ENCODE measurements at places on chromosomes 11 and 22.
A peak's percentile ranks its signal among the peaks of the same experiment; 100 is the strongest.

GRCh38 chr11:15473954-15474837 lies 359.5 kb downstream of the INSC start:
- no peak for DNase-seq

GRCh38 chr11:110763249-110764011 lies 51.2 kb upstream of the ARHGAP20 start:
- no peak for DNase-seq

DNA sequence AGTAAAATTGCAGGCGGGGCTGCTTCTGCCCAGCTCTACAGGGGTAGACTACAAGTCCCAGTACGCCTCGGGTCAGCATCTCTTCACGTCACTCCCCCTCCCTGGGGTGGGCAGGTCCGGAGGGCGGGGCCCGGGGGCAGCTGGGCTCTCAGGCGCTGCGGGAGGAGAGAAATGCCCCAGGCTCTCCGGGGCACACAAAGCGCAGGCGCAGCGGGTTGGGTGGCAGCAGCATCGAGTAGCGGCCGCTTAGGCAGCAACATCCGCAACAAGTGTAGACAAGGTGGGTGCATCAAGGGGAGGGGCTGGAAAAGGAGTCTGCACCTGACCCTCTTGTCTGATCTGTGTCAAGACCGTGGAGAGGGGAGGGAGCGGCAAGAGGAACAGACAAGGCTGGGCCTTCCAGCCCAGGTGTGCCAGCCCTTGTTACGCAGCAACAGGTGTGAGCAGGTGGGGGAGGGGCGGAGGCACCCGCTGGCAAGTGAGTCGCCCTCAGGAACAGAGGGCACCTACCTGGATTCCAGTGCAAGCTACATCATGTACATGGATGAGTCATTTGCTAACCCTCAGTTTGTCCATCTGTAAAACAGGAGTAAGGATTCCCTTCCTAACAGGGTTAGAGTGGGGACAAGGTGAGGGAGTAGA lies 1.2 kb downstream of the PLEKHB1 start:
- DNase-seq, result peak; percentile 92

DNA sequence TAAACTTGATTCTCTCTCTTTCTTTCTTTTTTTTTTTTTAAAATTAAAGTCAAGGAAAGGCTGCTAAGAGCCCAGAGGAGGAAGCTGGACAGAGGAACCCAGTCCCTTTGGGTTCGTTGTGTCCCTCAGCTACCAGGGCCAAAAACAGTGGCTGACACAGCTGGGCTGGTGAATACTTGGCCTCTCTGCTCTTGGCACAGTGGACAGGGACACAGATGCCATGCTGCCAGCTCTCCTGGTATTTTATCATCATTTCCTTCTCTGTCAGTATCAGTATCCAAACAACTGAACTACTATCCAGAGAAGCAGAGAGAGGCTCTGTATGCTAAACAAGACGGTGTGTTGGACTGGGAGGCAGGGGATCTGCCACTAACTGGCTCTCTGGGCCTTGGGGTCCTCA lies 123.7 kb upstream of the CCDC90B start:
- no peak for DNase-seq

DNA sequence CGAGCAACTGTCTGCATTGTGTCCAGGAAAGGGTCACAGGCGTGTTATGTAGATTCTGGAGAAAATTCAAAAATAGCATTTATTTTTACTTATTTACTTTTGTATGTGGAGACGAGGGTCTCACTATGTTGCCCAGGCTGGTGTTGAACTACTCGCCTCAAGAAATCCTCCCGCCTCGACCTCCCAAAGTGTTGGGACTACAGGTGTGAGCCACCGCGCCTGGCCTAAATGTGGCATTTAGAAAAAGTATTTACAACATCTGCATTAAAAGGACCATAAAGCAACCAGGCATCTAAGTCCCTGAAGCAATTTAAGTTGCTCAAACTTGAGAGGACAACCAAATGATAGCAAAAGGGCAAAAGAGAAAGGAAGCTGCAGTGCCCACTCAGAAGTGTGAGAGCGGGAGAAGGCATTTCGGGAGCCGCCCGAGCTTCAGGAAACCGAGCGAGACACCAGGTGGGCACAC lies 595 bp downstream of the TRIM66 start:
- DNase-seq, result no peak

DNA sequence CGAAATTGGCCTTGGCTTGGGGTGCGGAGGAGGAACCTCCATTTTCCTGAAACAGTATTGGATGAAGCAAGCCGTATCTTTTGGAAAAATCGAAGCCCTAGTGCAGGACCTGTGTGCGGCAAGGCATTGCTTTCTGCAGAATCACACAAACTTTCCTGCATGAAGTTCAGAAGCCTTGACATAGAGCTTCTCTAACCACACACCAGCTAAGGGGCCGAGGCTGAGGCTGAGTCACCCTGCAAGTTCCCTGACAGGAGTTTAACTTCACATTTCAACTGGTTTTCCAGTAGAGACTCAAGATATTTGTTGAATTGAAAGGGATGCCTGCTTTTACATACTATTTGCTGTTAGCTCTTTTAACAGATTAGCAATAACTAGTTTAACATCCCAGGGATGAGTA lies 67.8 kb downstream of the TCF20 start:
- DNase-seq, result peak; percentile 60

DNA sequence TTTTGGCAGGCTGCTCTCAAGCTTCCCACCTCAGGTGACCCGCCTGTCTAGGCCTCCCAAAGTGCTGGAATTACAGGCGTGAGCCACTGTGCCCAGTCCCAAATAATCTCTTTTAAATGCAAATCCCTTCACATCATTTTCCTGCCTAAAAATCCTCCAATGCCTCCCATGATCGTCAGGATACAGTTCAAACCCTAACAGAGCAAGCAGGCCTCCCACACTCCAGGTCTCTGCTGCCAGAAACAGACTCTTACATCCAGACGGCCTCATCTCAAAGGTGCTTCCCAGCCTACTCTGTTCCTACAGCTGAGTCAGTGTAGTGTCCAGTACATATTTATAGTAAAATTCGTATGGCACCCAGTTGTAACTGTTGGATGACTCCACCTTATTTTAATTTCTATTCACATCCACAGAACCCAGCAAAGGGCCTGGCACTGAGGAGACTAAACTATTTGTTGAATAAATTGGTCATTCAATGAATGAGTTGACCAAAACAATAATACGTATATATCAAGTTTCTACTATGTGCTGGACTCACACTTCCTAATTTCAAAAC lies 8.2 kb downstream of the SIRT3 start:
- DNase-seq, result no peak

- DNase-seq, result no peak
Measured at GRCh38 chr11:78417175-78417887, at the start of gene GAB2. Gene GAB2, minus strand, starts transcription at chr11:78417820. Its CDS starts 100 bp downstream, at chr11:78417720.

- no peak for DNase-seq
Measured at GRCh38 chr11:96708219-96708878, 318.5 kb downstream of the JRKL start.

- DNase-seq, result no peak
Measured at GRCh38 chr22:24431309-24432034, 4.1 kb downstream of the ADORA2A start.

- DNase-seq, result no peak
Measured at GRCh38 chr11:115677190-115677589, 173.0 kb upstream of the CADM1 start.

GRCh38 chr11:108902027-108902469 lies 237.2 kb downstream of the DDX10 start:
- DNase-seq, result no peak

GRCh38 chr22:20315337-20316216 lies 4.3 kb downstream of the DGCR6L start:
- DNase-seq, result peak; percentile 3

- no peak for DNase-seq
Measured at GRCh38 chr11:2796091-2796490, 89.5 kb downstream of the CDKN1C start.

DNA sequence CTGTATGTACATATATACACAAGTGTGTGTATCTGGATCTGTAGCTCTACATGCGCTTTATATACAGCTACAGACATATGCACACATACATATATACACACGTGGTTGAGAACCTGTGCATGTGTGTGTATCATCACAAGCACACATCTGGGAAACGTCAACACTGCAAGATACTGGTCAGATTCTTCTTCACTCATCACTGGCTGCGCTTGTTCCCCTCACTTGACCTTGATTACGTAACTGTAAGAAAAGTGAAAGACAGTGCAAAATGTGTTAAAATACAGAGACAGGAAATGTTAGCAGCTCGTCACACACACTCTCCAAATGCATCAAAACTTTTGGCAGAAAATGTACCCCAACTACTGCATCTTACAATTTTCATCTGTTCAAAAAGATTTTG lies 51.9 kb upstream of the MN1 start:
- DNase-seq, result no peak

GRCh38 chr11:65403607-65404121 lies 17.2 kb downstream of the FRMD8 start:
- no peak for DNase-seq

DNA sequence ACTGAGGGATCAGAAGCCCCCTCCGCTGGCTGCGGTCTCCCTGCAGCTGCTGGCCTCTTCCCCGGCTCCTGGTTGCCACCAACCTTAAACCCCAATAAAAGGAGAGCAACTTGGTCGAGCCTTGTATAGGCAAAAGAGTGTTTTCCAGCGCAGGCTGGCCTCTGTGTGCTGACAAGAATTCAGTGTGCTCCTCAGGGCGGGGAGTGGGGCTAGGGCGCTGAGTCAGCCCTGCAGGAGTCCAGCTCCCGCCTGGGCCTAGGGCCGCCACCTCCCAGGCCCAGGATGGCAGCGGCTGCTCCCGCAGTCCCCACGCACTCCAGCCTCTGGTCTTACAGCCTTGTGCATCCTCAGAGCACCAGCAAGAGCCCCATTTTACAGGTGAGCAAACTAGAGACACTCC lies at the start of gene SHISAL1:
Gene SHISAL1 (minus strand): TSS at position 186 of the 400 bp plus-strand sequence. CDS start 12,006 bp downstream, outside the sequence.
- no peak for DNase-seq

- no peak for DNase-seq
Measured at GRCh38 chr22:39915295-39915726, 14.4 kb downstream of the GRAP2 start.

Measured in activated CD4-positive, alpha-beta T cell treated with anti-CD3 and anti-CD28 coated beads, Interleukin-2, amount 10 ng/mL, durations not matched to agents 7 days and 5 days (primary cell).